HCT116 (cell line): ENCODE measurements at places on chromosomes 16 and 17. TPM values are rescaled to one million over a fixed set of nuclear protein-coding genes. Genes with fewer than 3 reads are reported as not detected.

The PRAC2 gene
- not detected for total RNA-seq

The ASGR1 gene
- 1.2 TPM for total RNA-seq

The TEKT1 gene
- total RNA-seq = not detected

The MARCHF10 gene
- not detected for total RNA-seq

DNA sequence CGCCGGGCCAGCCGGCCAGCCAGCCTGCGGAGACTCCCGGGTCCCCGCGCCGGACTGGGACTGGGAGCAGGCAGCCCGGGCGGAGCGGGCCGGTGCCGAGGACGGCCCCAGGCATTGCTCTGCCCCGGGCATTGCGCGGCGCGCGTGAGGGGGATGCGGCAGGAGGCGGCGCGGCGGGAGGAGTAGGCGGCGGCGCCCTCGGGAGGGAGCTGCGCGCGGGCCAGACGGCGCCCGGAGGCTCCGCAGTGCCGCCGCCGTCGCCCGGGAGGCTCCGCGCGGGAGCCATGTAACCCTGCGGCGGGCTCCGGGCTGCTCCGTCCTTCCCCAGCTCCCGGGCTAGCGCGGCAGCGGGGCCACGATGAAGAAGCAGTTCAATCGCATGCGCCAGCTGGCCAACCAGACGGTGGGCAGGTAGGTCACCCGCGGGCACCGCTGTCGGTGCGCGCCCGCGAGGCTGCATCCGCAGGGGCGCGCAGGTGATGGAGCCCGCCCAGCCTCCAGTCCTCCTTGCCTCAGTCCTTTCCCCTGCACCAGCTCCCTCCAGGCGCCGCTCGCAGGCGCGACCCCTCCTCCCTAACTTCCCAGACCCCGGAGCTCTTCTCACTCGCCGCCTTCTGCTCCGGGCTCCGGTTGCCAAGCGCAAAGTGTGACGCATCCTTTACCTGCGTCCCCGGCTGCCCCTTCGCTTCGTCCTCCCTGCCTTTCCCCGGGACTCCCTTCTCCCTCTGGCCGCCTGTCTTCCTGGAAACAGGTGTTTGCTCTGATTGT lies at the start of gene ARHGAP44:
Gene ARHGAP44, plus strand, starts transcription at position 18 of the 768 bp plus-strand sequence. Its CDS starts 341 bp downstream, at position 359.
- no peak for DNase-seq
